ENCODE measurements at places on chromosomes 4 and X. TPM values are rescaled to one million over a fixed set of nuclear protein-coding genes. Genes with fewer than 3 reads are reported as not detected.

LRP2BP gene
- 0.92 TPM for total RNA-seq

CXCL1 gene
- total RNA-seq, result 1.7 TPM

CLDN34 gene
- total RNA-seq, result 0.64 TPM

HPF1 gene
- 30.2 TPM for total RNA-seq

DCLK2 gene
- 7.8 TPM for total RNA-seq

GRK4 gene
- 5.9 TPM for total RNA-seq

GPC4 gene
- total RNA-seq, result 15.6 TPM

SUPT20HL2 gene
- total RNA-seq, result not detected

RADX gene
- total RNA-seq, result 3.1 TPM

TMEM156 gene
- not detected for total RNA-seq

ITM2A gene
- 97.7 TPM for total RNA-seq

DNA sequence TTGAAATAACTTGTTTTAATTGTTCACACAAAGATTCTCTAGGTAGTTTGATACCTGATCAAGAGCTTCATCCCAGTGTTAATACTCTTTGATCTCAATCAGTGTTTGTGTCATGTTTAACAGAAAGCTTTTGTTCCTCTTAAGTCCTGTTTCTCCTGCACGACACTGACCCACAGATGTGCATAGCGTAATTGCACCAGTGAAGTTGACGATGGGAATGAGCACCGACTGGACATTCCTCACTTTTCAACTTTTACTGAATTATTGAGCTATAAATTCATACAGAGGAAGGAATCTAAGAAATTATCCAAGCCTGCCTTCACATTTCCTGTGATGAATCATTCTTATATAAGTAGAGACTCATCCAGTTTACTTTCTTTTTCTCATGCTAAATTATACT lies 878.7 kb upstream of the TENM3 start:
- no peak for DNase-seq

DNA sequence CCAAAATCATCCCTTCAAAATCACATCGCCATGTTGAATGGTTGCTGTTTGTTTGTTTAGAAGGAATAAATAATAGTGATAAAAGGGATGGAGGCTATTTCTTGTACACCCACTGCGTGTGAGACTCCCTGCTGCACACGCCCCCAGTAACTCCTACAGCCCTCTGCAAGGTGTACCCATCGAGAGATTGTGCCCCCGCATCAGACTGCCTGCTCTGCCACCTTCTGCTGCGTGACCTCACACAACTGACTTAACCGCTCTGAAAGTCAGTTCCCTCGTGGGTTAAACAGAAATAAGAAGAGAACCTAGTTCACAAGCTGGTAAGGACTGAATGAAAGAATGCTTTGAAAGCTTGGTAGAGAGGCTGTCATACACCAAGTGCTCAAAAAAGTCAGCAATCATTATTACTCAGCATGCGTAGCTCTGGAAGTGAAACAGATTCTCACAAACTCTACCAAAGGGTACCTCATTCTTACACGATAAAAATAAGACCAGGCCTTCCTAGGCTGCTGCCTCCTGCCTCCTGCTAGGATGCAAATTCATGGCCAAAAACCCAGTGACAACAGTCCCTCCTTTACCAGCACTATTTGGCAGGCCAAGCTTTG lies 147.1 kb downstream of the CPEB2 start:
- no peak for DNase-seq

- no peak for DNase-seq
Measured at GRCh38 chrX:149641432-149641831, 9.8 kb upstream of the TMEM185A start.

DNA sequence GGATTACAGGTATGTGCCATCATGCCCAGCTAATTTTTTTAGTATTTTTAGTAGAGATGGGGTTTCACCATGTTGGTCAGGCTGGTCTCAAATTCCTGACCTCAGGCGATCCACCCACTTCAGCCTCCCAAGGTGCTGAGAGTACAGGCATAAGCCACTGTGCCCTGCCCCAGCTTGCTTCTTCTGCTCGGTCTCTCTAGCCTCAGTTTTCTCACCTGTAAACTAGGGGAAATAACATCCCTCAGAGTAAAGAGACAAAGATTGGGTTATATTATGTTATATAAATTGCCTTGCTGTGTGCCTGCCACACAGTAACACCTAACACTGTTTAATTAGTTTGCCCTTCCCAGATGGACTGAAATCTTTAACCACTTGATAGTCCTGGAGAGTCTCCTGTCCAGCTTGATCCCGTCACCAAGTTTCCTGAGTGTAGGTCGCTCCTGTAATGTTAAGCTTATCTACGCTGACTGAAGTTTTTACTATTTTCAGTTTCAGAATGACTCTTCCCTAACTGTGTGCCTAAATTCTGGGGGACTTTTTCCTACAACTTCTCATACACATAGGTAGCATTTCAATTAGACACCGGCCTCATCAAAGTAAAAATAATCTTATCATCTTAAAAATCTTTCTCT lies 412.7 kb upstream of the TENM3 start:
- DNase-seq, result no peak

- no peak for DNase-seq
Measured at GRCh38 chrX:724256-724655, 93.7 kb downstream of the SHOX start.

DNA sequence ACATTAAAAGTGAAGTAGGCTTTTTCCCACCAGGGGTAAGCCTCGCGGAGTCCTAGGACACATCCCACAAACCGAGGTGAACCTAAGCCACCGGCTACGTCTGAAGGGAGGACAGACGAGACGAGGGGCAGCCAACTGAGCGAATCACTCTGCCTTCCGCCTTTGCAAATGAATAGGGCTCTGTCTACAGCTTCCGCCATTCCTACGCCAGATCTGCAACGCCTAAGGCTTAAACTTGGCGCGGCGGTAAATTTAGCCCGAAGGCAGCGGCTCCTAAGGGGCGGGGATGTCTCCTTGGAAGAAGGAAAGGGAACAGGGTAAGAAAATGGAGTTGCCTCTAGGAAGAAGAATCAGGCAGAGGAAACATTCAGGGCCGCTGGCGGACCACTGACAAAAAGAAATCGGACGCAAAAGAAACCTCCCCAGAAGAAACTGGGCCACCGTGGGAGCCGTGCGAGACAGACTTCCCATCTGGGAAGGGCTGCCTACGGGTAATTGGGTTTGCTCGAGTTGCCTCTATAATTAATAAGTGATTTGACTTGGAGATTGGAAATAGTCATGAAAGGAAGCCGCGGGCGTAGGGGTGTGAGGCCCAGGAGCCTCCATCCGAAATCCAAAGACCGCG lies 90.5 kb downstream of the BCOR start:
- no peak for DNase-seq

GRCh38 chr4:99610605-99611175 lies 36.1 kb downstream of the MTTP start:
- DNase-seq, result no peak

- DNase-seq, result no peak
Measured at GRCh38 chrX:139388254-139388653, 142.3 kb upstream of the F9 start.

DNA sequence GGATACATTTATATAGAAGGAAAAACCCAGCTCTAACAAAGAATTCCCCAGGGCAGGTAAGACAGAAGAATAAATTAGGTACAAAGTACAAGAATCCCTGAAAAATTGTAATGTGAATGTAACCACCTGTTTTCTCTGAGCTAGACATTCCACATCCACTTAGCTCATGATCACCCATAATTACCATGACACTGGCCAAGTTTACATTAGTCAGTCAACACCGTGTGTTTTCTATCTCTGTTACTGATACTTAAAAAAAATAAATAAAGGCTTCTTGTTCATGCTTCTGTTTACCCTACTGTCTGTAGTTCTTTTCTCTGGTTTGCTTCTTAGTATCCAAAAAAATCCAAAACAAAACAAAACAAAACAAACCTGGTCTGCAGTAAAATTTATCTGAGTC lies 66.0 kb downstream of the CBLL2 start:
- no peak for DNase-seq

- DNase-seq, result no peak
Measured at GRCh38 chr4:38162240-38162784, 202.1 kb downstream of the PTTG2 start.

- no peak for DNase-seq
Measured at GRCh38 chr4:45241976-45242375, 515.6 kb upstream of the GNPDA2 start.

GRCh38 chr4:92359491-92359890 lies 55.7 kb downstream of the GRID2 start:
- DNase-seq, result no peak

- no peak for DNase-seq
Measured at GRCh38 chrX:1661048-1661921, 46.4 kb downstream of the ASMT start.

- no peak for DNase-seq
Measured at GRCh38 chr4:8262637-8263322, 6.8 kb upstream of the HTRA3 start.

- DNase-seq, result no peak
Measured at GRCh38 chr4:3098346-3098745, 23.9 kb downstream of the HTT start.

DNA sequence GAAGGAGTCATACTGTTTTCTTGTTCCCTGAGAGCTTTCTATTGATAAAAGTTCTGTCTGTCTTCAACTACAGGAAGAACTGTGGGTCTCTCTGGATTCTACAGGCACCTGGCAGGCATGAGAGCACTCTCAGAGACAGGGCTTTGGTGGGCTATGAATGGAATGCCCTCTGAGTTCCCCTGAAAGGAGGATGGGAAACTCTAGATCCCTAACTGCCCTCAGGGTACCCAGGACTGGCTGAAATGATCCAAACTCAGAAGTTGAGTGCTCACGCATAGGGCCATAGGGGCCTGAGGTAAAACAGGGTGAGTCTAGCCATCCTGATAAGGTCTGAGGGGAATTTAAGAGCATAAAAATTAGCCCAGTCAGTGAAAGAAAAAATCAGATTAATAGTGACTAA lies 59.0 kb upstream of the SCRG1 start:
- DNase-seq, result no peak

GRCh38 chr4:88549815-88550214 lies 26.2 kb upstream of the PYURF start:
- no peak for DNase-seq

DNA sequence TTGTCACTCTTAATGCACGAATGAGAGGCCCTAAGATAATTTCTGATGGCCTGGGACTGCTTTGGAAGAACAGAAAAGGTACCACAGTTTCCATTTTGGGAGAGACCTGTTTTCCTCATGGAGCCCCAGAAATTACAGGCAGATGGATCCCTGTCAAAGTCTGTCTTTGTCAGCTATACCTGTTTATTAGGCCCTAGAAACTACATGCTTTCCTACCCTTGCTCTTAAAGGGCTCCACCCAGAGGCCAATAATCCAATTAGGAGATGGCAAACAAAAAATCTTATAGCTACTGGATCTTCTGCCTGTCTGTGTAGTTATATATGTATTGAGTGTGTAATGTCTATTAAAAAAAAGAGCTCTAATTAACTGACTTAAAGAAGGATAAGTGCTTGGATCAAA lies 141.3 kb downstream of the NR3C2 start:
- no peak for DNase-seq

- DNase-seq, result no peak
Measured at GRCh38 chr4:186924723-186925122, 201.1 kb upstream of the FAT1 start.

DNA sequence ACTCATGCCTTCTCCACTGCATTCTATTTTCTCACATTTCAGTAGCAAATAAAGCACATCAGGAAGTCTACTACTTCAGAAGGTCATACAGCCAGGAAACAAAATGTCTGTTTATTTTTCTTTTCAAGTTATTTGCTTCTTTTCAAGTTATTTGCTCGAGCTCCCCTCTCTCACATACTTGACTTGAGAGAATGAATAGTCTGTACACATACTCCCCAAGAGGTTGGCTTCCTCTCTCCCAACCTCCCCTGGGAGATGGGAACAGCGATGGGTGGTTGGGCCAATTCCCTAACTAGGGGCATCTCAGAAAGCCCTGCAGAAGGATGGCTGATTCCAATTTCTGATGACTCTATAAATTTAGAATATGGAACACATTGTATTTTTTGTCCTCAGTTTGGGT lies 64.7 kb upstream of the PTPN13 start:
- no peak for DNase-seq

DNA sequence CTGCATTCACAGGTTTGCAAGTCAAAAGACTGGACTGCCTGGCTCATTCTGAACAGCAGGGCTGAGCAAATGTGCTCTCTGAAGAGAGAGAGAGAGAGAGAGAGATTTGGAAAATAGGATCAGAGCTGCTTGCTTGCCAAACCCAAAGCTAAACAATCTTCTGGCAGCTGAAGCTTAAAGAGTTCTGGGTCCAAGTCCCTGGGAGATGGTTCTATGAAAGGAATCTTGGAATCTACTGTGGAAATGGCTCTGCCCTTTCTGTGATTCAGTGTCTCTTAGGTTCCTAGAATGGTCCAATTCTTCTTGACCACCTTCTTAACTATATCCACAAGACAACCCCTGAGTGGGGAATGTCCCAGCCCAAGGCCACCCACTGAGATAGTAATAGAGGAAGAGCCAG lies 66.1 kb upstream of the EFNB1 start:
- DNase-seq, result no peak

DNA sequence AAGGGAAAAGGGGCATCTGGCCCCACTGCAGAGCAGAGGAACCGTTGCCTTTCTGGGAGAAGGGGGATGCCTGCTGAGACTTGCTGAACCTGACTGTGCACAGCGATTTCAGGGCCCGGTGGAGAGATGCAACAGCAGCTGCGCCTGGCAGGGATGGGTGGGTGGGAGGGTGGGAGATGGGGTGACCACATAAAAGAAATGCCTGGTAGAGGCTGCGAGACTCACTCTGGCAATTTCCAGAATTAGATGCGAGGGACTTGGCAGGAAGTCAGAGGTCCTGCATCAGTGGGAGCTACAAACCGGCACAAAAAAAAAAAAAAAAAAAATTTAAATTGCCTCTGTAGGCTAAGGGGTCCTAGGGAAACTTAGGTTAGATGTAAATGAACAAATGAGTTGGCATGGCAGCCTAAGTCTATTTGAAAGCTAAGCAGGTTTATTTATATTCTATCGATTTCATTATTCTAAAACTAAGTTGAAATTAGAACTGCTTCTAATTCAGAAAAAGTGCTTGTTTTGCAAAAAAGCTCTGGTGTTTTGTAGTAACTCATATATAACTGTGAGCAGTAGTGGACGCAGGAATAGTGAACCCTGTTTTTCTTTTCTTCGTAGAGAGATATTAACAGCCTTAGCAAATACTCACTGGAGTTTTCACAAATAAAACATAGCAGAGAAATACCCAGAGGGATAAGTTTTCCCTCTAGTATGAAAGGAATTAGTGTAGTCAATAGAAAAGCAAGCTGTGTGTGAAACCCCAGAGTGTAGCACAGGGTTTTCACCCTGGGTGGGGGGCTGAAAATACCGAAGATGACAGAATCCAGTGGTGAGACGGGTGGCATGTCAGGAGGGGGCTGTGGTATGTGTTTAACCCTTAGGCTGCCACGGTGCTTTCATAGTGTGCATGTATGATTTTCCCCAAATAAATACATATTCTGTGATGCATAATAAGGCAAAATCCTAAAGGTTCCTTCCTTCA lies 130.1 kb downstream of the EGF start:
- no peak for DNase-seq
